ENCODE measurements at places on chromosomes 12 and 14.

- no peak for DNase-seq
Measured at GRCh38 chr12:67067453-67068203, 201.5 kb upstream of the CAND1 start.

DNA sequence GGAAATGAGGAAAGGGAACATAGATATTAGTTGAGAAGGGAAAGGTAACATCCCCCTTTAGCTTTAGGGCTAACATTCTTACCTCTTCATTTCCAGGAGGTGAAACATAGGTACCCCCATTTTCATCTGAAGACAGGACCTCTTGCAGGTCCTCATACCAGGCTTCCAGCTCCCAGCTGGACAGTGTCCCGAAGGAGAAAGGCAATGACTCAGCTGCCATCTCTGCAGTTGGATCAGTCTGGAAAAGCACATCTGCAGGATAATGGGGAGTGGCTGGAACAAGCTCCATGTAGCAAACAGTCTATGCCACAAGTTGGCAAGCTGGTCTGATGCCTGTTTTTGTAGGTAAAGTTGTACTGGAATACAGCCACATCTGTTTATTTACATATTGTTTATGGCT, 3.1 kb downstream of the DDIT3 start:
- DNase-seq = no peak

DNA sequence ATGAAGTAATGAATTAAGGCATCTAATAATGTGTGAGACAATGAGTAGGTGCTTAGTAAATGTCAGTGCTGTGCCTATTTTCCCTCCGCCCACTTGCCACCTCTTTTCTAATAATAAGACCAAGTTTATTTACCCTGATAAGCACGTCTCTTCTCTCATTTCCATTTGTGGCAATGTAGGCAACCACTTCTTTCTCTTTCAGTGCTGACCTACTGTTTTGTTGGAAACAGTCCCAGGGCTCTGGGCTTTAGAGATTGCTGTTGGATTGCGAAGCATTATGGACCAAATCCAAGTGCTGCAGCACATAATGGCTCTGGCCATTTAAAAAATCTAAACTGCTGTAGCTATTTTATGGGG, 141.3 kb upstream of the PLEKHG7 start:
- DNase-seq = no peak

- DNase-seq = no peak
Measured at GRCh38 chr12:52604859-52605258, 3.6 kb upstream of the KRT72 start.

GRCh38 chr12:4191149-4191548, 82.4 kb upstream of the CCND2 start:
- no peak for DNase-seq

DNA sequence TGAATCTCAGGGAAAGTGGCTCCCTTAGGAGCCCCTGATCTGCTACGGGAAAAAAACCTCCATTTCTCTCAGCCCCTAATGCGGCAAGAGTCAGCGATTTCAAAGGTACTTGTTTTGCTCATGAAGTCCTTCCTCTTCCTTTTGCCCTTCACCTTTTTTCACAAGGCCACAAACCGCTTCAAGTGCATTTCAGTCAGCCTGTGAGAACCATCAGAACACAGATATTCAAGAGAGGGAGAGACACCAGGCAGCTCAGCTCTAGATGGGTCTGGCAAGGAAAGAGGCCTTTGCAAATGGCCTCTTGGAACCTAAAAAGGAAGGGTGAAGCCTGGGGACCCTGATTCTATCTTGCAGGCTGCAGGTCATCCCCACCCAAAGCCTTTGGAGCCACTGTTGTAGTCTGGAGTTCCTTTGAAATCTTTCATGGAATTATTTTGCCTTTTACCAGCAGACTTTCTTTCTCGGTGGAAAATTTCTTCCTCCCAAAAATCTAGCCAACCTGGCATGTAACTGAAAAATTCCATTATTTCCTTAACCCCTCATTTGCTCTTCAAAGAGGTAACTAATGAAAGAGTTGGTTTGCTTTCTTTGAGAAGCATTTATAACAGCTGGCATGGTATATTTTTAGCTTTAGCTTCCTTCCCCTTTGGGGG, 145.0 kb downstream of the SAMD4A start:
- peak; percentile 35 for DNase-seq

GRCh38 chr14:51239813-51240803, at the start of gene TMX1:
TSS of gene TMX1 (plus strand) at chr14:51240247. CDS start at chr14:51240293, 46 bp downstream.
- peak; percentile 90 for DNase-seq

DNA sequence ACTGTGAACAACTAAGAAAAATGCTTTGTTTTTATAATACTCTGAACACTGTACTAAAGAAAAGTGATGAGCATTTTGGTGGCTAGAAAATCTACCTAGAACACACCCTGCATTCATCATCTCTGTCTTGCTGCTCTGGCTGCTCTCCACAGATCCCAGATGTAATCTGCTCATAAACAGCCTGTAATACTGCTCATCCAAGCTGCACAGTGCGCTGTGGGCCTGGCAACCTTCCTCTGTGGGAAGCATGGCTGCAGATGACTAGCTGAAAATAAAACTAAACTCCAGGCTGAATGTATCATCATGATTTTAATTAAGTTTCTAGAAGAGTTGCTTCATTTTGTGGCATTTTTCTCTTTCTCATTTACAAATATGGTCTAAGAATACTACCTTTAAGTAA, 200.7 kb downstream of the SLC2A13 start:
- DNase-seq = no peak

- no peak for DNase-seq
Measured at GRCh38 chr12:130925666-130926015, 28.1 kb upstream of the ADGRD1 start.

- no peak for DNase-seq
Measured at GRCh38 chr14:61610900-61611299, 84.4 kb upstream of the HIF1A start.

- DNase-seq = no peak
Measured at GRCh38 chr12:103422746-103423515, 72.8 kb downstream of the C12orf42 start.

Measured in activated CD4-positive, alpha-beta T cell treated with anti-CD3 and anti-CD28 coated beads, Interleukin-2, amount 10 ng/mL, durations not matched to agents 7 days and 5 days (primary cell).